Activated CD4-positive, alpha-beta T cell treated with anti-CD3 and anti-CD28 coated beads, Interleukin-2, amount 50 U/mL, for 4 hours (primary cell): ENCODE measurements at places on chromosomes 6 and 20.

GRCh38 chr20:57708694-57709673, 831 bp downstream of the PMEPA1 start:
- DNase-seq = peak; percentile 53

GRCh38 chr6:30727920-30728553, 7.9 kb downstream of the TUBB start:
- DNase-seq = no peak

DNA sequence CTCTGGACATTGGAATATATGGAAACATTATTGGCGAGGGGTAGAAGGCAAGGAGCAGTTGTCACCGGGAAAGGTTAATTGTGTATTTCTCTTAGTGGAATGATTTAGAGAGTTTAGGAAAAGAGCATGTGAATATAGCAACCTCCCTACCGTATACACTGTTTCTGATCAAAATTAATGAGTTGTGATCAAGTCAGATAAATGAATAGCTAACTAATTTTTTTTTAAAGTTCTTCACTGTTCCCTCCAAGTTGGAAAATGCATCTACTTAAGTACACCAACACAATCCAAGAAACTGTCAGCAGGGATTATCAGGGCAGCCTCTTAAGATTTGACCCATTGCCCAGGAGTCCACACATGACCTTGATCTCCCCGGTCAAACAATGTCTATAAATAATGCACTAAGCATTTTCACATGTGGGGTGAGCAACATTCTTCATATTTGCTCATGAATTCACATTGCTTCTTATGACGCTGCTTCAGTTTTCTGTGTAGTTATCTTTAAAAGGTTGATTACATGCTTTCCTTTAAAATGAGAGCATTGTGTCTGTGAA, 680.8 kb upstream of the NRSN1 start:
- no peak for DNase-seq

- no peak for DNase-seq
Observed at GRCh38 chr6:166785131-166785530, 158.1 kb upstream of the RPS6KA2 start.

- DNase-seq = no peak
Observed at GRCh38 chr20:20492521-20493332, 124.8 kb downstream of the INSM1 start.

DNA sequence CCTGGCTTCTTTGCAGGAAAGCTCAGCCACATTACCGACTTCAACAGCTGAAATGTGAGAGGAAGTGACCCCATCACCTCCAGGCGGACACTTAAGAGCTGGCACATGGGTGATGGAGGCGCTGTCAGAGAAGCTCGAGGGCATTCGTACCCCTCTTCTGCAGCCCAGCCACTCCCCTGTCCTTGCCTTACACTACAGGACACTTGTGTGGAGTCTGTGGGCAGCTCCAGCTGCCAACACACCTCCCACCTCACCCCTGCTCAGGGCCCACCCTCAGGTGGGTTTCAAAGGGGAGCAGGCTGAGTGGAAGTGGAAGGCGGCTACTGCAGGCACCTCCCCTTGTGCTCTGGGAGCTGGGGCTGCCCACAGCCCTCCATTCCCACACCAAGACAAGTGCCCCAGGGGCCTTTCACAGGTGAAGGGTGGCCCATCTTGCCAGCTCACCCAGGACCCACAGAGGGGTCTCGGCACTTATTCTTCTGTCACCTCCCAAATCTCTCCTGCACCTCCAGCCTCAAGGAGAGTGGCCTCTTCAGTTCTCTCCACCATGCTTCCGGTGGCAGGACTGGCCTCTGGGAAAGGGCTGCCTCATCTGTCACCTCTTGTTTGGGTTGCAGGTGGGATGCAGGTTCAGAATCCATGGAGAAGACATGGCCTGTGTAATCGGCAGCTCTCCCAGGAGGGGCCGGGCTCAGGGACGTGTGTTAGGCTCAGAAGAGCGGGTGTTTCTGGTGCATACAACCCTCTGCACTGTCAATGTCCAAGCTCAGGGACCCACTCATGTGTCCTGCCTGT, 49.8 kb downstream of the IRF4 start:
- DNase-seq = no peak

DNA sequence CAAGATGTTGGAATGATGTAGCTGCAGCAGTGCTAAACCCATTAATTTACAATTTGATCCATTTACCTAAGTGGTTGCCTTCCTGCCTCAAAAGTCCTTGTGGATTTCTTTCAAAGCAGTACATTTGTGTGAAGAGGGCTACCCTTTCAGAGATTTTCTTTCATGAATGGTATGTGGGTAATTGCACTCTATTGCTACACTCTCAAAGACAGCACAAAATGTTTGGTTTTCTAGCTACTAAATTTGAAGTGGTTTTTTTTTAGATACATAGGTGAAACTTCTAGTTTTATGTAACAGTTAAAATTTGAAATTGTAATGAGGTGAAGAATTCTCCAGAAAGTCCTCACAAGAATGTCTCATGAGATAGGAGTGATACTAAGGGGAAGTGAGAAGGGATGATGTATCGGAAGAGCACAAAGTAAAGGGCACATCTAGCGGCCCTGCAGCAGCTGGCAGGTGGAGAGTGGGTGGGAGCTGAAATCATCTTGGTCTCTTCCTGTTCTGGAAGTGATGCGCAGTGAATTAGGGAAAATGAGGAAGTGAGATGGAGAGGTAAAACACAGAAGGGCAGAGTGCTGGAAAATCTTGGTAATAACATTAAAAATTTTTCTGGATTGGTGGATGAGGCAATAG, 236.8 kb upstream of the MAN1A1 start:
- DNase-seq = no peak

GRCh38 chr6:84467296-84467695, 239.9 kb upstream of the CEP162 start:
- no peak for DNase-seq

DNA sequence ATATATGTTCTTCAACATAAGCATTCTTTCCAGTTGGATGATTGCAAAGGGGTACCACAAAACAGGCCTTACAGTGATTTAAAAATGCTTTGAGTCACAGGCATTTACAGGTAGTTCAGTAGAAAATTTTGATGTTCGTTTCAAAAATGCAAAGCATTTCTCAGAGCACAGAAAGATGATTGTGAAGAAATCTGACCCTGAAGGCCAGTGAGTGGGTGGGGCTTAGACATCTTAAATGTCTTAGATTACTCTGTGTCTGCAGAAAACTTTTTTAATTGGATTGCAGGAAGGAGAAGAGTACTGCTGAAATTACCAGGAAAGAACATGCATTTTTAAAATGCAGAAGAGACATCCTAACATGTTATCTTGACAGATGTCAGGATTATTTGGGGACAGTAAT, 268.3 kb downstream of the CDKAL1 start:
- no peak for DNase-seq

- DNase-seq = no peak
Observed at GRCh38 chr6:1263850-1264377, 48.0 kb upstream of the FOXQ1 start.

GRCh38 chr20:57412347-57413029, 21.3 kb downstream of the RBM38 start:
- no peak for DNase-seq

- no peak for DNase-seq
Observed at GRCh38 chr20:50297498-50298376, 107.1 kb downstream of the CEBPB start.

DNA sequence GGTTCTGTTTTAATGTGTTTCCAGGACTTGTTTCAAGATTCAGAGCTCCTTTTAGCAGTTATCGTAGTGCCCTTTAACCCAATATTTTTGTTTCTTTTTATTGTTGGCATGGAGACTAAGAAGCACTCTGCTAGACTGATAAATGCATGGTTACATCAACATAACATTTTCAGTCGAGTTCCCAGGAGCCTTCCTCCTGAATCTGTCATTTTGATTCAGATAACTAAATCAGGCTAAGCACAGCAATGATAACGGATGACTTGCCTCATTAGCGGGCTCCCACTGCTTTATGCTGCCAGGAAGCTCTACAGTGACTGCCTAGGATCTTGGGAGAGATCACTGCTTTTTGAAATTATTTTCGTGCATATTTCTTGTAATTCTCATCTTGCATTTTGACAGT, 772.8 kb upstream of the GJE1 start:
- no peak for DNase-seq

- DNase-seq = no peak
Observed at GRCh38 chr20:10338426-10339180, 95.4 kb downstream of the MKKS start.

DNA sequence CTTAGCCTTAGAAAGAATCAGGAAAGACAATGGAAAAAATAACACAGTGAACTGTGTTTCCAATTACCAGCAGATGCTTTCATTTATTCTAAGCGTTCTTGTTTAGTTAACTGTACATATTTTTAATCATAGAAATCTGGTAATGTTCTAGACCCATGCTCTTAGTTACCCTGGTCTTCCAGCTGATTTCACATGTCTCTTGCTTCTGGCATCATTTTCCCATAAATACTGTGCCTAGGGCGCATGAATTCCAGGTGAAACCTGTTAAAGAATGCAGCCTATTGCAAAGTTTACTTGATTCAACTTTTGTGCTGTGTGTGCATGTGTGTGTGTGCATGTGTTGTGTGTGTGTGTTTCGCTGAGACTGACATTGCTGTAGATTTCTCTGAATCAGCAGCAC, 178.6 kb downstream of the PDE7B start:
- DNase-seq = no peak

- DNase-seq = no peak
Observed at GRCh38 chr6:12479881-12480280, 189.7 kb downstream of the EDN1 start.

DNA sequence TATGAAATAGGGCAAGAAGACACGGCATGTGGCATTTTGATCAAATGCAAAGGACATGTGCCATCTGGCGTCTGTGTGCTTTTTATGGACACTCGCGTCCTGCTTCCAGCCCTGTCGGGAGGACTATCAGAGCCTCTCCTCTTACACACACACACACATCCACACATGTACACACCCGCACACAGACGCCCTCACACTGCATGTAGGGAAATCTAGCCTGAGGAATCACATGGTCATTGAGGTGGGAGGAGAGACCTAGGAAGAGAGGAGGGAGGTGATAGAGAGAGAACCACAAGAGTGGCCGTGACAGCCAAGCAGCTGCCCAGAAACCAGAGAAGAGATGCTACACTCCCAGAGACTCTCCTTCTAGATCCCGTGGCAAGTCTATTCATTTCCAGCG, 105.9 kb upstream of the CDYL start:
- DNase-seq = no peak

GRCh38 chr6:148027201-148027600, 315.4 kb upstream of the SASH1 start:
- no peak for DNase-seq

DNA sequence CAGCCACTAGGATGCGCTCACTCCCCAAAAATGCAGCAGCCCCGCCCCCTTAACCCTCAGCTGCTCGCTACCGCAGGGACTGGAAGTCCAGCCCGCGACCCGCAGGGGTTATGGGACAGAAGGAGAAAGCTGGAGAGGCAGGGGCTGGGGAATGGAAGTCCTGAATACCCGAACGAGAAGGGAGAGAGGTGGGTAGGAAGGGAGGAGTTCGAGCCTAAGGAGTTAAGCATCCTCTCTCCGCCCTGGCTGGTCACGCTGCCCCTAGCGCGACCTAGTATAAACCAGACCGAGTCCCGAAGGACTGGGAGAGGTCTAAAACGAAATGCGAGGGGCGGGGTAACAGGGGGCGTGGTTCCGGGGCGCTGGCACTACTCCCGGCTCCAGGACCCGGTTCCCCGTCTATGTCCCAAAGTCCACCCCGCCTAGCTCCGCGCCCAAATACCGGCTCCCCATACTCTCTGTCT, 448 bp upstream of the DDAH2 start:
- DNase-seq = peak; percentile 75

DNA sequence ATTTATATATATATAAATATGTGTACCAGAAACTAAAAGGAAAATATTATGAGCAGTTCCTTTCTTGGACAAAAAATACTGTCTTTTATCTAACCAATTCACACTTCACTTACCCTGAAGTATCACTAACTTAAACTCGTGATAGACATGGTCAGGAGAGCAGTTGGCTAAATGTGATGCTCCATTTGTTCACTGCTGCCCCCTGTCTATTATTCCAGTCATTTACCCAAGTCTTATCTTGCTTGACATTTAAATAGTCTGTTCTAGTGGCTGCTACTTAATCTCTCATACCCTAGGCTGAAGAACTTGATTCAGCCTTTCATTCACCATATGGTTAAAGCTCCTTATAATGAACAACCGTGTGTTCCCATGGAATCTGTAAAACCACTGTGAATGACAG, 789.6 kb upstream of the EYS start:
- DNase-seq = no peak

DNA sequence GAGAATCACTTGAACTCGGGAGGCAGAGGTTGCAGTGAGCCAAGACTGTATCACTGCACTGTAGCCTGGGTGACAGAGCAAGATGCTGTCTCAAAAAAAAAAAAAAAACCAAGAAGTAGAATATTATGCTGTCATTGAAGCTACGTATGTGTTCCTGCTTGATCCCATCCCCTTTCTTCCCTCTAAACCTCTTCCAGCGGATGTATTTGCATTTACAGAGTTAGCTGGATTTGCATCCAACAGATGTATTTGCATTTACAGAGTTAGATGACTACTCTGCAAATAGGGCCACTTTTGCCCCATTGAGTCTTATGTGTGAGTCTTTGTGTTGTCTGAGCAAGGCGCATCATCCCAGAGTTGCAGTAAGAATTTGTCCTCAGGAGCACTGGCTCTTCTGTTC, 24.9 kb upstream of the IPCEF1 start:
- DNase-seq = no peak

- DNase-seq = no peak
Observed at GRCh38 chr6:116847227-116847626, 18.3 kb upstream of the GPRC6A start.

DNA sequence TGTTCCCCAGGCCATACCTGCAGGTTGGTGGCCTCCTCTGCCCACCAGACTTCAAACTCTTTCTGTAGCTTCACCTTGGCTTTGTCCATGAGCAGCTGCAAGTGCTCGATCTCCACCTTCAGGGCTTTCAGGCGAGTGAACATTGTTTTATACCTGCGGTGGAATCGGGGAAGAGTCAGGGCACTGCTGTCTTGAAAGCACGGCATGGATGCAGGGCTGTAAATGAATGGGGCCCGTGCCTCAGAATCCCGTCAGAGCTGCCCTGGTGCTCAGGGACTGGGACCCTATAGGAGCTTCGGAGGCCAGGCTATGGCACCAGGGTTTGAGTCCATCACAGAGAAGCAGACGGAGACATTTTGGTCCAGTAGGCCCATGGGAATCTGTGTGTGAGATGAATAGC, 37.9 kb upstream of the KCNK16 start:
- DNase-seq = no peak
